Activated gamma-delta T cell (primary cell): ENCODE measurements at places on chromosomes 3 and 15.

DNA sequence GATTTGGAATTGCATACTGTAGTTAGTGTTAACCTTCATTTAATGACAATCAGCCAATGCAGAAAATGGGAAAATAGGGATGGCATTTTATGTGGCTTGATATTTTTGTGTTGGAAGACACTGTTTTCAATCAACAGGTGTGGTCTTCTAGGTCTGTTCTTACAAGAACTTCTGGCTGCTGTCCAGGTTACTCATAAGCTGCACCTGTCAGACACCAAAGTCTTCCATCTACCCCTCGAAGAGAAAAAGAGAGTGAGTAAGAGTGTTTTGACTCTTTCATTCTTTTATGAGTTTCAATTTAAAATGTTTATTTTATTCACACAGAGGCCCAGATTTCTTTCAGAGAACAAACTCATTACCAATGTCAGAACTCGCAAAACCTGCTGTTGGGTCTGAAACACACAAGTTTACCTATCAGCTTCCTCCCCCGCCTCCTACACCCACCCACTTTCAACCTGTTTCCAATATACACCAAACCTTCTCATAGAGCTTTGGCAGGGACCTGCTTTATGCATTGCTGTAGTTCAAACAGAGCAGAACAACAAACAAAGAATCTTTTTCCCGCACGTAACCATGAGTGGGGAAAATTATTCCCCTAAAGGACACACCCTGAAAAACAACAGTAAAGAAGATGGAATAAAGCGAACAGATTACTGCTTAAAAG lies 767.7 kb upstream of the ALCAM start:
- no peak for DNase-seq

DNA sequence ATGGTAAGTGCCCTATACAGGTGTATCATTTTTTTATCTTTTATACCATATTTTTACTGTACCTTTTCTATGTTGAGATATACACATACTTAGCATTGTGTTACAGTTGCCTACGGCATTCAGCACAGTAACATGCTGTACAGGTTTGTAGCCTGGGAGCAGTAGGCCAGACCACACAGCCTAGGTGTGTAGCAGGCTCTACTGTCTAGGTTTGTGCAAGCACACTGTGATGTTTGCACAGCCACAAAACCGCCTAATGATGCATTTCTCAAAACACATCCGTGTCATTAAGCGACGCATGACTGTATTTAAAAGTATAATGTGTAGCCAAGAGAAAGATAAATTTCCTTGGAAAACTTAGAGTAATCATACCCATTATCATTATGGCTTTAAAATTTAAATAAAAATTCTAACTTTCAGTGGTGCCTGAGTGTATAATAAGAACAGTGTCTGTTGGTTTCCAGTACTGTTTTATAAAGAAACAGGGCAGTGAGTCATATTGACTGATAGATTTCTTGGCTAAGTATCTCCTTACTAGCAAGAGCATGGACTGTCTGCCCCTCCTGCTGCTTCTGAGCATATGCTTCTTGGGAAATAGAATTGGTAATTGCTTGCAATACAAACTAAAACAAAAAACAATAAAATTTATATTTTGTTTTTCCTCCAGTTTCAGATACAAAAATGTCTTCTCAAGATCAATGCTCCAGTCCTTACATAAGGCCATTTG lies 18.3 kb downstream of the CALML4 start:
- DNase-seq, result no peak

- DNase-seq, result no peak
Measured at GRCh38 chr15:35757361-35757760, 211.4 kb upstream of the DPH6 start.

DNA sequence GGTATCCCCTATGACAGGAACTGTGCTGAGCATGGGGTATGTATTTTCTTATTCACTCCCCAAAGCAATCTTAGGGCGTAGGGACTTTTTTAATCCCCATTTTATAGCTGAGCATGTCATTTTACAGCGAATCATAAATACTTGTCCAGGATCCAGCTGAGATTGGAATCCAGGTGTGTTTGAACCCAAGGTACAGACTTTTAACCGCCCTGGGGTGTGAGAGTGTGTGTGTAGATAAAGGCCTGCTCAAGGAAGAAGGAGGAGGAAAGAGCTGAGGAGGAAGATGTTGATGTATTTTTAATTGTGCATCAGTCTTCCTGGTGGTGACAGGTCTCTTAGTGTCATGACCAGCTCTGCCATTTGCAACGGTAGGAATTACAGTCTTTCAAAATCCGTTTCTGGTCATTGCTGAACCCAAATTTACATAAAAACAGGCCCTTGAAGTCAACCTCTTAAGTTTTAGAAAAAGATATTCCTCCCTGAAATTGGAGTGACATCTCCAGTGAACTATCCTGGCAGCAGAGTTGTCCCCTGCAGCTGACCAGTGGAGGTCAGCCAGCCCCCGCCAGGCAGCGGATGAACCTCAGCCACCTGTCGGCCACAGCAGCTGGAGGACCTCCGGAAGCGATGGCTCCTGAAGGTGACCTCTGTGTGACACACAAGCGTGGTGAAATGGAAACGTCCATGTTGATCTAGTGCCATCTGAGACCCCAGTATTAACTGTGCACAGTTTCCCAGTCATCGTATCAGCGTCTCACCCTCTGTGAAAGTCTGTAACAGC lies 92.8 kb upstream of the MITF start:
- DNase-seq, result no peak

DNA sequence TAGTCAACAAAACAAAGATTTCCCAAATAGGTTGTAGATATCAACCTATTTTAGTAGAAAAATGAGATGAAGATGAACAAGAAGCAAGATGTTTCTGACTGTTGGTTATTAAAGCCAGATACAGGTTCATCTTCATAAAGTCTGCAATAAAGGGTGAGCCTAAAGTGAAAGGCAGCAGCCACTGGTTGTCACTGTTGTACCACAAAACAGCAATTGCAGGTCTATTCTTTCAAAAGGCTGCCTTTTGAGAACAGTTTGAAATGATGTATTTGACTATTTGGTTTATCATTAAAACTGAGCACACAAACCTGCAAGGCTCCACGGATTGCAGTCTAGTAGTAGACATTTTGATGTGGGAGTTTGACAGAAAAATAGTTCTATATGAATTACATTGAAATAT lies 543.4 kb downstream of the GBE1 start:
- no peak for DNase-seq

GRCh38 chr3:1726741-1727140 lies 371.9 kb upstream of the CNTN4 start:
- no peak for DNase-seq

- DNase-seq, result no peak
Measured at GRCh38 chr15:82838096-82838735, 28.8 kb downstream of the WHAMM start.

DNA sequence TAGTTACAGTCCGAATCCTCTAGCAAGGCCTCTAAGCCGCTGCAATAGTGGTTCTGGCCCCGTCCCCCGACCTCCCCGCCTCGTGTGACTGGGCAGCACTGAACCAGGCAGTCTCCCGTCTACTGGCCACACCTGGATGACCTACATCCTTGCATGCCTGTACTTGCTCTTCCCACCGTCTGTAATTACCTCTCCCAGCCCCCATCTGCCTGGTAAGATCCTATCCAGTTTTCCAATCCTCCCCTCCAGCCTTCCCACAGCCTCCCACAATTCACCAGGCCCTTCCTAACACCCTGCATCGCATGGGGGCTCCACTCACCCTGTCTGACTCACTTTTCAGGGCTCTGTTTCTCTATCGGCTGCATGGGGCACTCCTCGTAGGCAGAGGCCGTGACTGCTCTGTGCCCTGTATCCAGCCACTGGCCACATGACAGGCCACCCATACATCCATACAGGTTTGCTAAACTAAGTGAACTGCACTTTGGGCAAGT lies 32.8 kb downstream of the XXYLT1 start:
- DNase-seq, result no peak

DNA sequence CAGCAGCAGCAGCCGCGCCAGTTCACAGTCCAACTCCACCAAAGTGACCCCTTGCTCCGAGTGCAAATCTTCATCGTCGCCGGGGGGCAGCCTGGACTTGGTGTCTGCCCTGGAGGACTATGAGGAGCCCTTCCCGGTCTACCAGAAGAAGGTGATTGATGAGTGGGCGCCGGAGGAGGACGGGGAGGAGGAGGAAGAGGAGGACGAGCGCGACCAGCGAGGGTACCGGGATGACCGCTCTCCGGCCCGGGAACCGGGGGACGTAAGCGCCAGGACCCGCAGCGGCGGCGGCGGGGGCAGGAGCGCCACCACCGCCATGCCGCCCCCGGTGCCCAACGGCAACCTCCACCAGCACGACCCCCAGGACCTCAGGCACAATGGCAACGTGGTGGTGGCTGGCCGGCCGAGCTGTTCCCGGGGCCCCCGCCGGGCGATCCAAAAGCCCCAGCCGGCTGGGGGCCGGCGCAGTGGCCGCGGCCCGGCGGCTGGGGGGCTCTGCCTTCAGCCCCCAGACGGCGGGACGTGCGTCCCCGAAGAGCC lies 224.1 kb upstream of the IL12A start:
- no peak for DNase-seq

DNA sequence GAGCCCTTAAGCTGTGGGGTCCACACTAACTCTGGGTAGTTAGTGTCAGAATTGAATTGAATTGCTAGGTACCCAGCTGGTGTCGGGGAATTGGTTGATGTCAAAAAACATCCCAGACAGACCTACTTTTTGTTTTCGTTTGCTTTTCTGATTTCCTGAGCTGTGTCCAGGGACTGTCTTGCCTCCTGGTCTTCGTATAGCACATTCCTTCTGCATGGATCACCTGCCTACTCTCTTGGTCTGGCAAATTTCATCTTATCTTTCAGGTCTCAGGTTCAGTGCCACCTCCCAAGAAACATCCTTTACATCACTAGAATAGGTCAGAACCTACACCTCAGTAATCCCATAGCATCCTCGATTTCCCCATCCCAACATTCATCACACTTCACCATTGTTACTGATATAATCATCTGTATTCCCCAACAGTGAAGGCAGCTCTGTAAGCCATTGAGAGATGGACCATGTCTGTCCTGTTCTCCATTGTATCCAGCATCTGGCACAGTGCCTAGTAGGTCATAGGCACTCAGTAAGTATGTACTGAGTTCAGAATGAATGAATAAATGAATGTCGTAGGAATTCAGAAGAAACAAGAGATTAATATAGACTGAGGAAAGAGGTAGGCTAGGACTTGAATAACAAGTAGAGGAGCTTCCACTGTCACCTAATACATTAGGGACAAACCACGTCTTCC lies 81.2 kb downstream of the ANP32A start:
- no peak for DNase-seq

GRCh38 chr3:133384331-133385027 lies 15.4 kb upstream of the BFSP2 start:
- no peak for DNase-seq

GRCh38 chr3:79263423-79263822 lies 504.4 kb downstream of the ROBO1 start:
- DNase-seq, result no peak

GRCh38 chr3:89395456-89395855 lies 288.0 kb downstream of the EPHA3 start:
- no peak for DNase-seq

GRCh38 chr3:4831580-4831950 lies 147.7 kb upstream of the BHLHE40 start:
- no peak for DNase-seq

GRCh38 chr3:3801494-3801841 lies 2.2 kb downstream of the LRRN1 start:
- DNase-seq, result no peak

- DNase-seq, result no peak
Measured at GRCh38 chr3:185175370-185175987, 22.6 kb upstream of the C3orf70 start.

GRCh38 chr3:121152573-121152972 lies 244.6 kb downstream of the STXBP5L start:
- DNase-seq, result no peak

GRCh38 chr15:82140886-82141285 lies 95.1 kb upstream of the MEX3B start:
- DNase-seq, result no peak

GRCh38 chr3:141275973-141276372 lies 44.3 kb downstream of the PXYLP1 start:
- no peak for DNase-seq

DNA sequence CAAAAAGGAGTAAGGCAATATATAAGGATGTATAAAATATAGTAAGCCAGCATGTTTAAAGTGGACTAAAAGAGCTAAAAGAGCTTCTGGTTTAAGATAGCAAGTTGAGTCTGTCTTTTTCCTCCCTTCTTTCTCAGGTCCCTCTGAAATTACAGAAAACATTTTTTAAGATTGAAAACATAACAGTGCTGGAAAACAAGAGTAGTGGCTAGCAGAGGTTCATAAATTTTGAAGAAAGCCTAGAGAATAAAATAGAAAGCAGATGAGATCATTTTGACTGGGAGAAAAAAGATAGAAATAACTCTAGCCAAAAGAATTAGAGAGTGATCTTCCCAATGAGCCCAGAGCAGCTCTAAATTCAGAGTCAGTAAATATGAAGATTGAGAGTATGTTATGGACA lies 41.9 kb downstream of the ATP8B4 start:
- DNase-seq, result no peak

DNA sequence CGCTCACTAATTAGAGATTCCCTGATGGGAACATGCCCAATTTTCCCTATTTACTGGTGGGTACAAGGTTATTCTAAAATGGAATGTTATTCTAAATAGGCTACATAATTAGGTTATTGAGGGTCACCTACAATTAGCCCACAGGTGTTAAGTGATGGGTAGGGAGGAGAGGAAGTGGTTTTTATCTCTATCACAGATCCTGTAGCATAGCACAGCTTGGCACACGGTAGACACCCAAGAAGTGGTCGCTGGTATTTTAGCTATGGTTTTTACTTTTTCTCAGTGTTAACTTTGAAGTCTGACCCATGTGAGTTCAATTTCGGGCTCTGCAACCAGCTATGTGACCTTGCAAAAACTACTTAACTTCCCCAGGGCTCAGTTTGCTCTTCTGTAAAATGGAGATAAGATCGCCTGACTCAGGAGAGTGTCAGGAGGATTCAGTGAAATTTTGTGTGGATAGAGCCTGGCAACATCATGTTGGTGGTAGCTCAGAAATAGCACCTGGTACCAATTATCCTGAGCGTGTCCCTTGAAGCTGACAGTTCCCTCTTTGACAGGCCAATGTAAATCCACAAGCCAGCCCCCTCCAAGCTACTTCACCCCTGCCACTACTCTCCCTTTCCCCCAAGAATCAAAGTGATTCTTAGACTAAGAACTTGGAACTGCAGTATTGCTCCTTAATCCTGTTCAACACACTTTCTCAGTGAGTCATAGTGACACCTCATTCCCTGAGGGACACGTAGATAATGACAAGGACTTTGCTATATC lies 8.7 kb upstream of the LMCD1 start:
- DNase-seq, result no peak
